GM06990 (cell line): ENCODE measurements at places on chromosomes 1 and 21.
A peak's percentile ranks its signal among the peaks of the same experiment; 100 is the strongest.

- DNase-seq = no peak
Observed at GRCh38 chr1:19066874-19067181, 110.4 kb upstream of the IFFO2 start.

DNA sequence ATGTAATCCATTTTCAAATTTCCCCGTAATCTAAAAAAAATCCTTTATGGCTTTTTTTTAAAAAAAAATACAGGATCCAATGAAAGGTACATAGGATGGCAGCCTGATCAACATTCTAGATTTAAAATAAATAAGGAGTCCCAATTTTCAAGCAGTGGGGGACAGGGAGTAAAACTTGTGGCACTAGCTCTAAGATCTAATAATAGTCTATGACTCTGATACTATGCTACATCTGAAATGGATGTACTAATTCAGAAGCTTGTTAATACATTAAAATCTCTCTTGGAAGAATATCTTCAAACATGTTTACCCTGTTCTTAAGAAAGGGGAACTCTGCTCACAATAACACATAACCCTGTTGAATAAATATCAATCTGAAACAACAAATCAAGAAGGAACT lies 8.5 kb downstream of the DIPK1A start:
- DNase-seq = no peak

- no peak for DNase-seq
Observed at GRCh38 chr1:12147201-12147701, 19.5 kb upstream of the TNFRSF1B start.

- no peak for DNase-seq
Observed at GRCh38 chr1:218347336-218347722, 2.2 kb downstream of the TGFB2 start.

DNA sequence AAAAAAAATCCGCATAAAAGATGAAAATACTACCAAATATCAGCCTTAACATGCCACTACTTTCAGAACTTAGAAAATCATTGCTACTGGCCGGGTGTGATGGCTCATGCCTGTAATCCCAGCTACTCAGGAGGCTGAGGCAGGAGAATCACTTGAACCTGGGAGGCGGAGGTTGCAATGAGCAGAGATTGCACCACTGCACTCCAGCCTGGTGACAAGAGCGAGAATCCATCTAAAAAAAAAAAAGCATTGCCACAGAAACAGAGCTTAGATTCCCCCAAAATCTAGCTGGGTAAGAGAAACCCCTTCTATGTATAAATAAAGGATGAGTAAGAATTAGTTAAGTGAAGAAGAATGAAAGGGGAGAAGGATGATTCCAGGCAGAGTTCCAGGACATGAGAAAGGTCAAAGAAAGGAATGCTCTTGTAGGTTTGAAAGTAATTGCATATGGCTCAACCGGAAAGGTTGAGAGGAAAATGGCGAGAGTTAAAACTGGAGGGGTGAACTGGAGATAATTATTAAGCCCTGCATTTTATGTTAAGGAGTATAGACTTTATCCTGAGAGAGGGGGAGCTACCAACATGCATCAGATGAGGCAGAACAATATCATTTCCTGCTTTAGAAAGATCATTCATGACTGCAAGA lies 19.7 kb upstream of the NRDC start:
- no peak for DNase-seq

DNA sequence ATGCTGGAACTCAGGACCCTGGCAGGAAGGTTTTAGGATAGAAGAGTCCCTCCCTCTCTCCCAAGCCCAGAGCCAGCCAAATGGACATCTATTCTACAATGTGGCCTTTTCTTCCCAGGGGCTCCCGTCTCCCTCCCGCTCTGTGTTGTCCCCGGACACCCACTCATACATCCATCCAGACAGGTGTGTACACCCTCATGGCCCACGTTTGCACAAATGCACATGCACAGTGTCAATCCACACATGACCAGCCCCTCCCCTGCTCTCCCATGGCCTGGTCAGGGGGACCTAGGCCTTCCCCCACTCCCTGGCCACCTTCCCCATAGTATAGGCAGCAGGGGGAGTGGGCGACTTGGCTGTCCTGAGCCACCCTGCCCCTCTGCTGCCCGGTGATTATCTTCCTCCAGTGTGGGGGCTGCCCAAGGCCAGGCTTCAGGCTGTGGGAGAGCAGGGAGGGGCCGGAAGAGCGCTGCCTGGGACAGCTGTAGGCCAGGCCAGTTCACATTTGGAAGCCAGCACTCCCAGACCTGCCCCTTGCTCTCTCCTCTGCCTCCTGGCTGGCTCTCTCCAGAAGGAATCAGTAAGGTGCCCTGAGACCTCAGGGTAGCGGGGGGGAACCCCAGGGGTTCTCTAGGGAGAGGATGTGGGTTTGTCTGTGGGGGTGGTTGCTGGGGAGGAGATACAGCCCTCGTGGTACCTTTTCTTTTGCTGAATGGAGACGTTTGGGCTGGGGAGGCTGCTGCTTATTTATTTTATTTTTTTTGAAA lies 4.1 kb upstream of the PTPN7 start:
- DNase-seq = peak; percentile 64

GRCh38 chr1:67013573-67013972 lies 40.4 kb downstream of the SLC35D1 start:
- DNase-seq = no peak

- DNase-seq = no peak
Observed at GRCh38 chr1:116008656-116009390, 32.5 kb downstream of the SLC22A15 start.

- no peak for DNase-seq
Observed at GRCh38 chr21:19141511-19141910, 737.9 kb upstream of the TMPRSS15 start.

GRCh38 chr1:184036517-184036949 lies 995 bp downstream of the COLGALT2 start:
- peak; percentile 27 for DNase-seq

DNA sequence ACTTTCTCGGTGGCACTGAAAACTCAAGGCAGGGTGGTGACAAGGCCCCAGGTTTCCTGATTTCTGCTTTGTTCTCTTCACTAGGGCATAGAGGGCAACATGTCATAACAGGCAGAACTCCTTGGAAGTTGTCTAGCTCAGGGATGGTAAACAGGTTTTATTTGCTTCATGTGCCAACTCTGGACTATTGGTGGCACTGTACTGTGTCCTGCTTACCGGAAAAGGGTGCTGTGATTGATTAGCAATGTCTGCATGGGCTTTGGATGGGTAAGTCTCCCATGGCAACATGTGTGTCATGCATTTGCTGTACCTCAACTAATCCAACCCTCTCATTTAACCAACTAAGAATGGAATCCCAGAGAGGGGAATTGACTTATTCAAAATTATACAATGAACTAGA lies 70.7 kb upstream of the USP24 start:
- no peak for DNase-seq

GRCh38 chr1:110201157-110201825 lies 8.8 kb upstream of the KCNC4 start:
- no peak for DNase-seq

DNA sequence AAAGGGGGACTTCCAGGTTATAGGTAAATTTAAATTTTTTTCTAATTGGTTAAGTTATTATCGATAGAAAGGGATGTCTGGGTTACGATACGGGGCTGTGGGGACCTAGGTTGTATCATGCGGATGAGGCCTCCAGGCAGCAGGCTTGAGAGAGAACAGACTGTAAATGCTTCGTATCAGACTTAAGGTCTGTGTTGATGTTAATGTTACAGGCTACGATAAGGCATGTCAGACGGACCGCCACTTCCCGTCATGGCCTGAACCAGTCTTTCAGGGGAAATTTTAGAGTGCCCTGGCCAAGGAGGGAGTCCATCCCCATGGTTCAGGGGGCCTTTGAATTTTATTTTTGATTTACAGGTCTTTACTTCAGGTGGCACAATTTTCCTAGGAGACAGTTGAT lies 16.7 kb downstream of the ABCG1 start:
- DNase-seq = no peak

DNA sequence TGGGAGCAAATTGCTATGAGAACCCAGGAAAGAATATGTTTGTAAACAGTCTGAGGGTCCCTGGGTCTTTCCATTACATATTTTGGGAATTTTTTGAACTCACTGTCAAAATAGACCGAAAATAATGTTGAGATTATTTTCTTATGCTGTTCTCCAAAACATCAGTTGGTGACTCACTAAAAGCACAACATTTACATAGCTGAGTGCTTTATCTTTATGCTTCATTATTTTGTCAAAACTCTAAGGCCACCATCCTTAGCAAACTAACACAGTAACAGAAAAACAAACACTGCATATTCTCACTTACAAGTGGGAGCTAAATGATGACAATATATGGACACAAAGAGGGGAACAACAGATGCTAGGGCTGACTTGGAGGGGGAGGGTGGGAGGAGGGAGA lies 459.3 kb downstream of the ADGRL2 start:
- DNase-seq = no peak

GRCh38 chr21:26238646-26239045 lies 68.1 kb upstream of the APP start:
- no peak for DNase-seq

DNA sequence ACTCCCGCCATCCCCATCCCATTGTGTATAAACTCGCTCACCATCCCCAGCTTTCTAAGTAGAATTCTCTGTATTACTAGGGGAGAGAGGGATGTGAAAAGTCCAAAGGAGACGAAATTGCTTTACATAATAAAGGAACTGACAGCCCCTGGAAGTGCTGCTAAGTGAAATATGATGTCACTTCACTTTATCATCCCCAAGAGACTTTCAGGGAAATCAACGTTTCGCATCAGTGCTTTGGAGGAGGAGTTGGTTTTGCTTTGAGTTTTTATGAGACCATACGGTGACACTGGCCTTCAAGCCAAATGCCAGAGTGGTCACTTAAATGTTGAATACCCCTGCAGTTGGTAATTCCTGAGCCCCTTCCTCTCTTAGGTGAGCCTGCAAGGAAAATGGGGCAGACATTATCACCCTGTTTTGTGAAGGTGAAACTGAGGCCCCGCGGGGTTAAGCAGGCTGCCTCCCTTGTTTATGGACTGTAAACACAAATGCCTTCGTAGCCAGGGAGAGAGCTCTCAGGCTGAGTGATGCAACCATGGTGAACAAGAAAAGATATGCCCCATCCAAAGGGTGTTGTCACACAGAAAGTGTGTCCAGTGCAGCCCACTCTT lies 58.4 kb upstream of the KAZN start:
- peak; percentile 49 for DNase-seq
